ENCODE measurements at places on chromosomes 11 and 22. TPM values are rescaled to one million over a fixed set of nuclear protein-coding genes. Genes with fewer than 3 reads are reported as not detected.

DNA sequence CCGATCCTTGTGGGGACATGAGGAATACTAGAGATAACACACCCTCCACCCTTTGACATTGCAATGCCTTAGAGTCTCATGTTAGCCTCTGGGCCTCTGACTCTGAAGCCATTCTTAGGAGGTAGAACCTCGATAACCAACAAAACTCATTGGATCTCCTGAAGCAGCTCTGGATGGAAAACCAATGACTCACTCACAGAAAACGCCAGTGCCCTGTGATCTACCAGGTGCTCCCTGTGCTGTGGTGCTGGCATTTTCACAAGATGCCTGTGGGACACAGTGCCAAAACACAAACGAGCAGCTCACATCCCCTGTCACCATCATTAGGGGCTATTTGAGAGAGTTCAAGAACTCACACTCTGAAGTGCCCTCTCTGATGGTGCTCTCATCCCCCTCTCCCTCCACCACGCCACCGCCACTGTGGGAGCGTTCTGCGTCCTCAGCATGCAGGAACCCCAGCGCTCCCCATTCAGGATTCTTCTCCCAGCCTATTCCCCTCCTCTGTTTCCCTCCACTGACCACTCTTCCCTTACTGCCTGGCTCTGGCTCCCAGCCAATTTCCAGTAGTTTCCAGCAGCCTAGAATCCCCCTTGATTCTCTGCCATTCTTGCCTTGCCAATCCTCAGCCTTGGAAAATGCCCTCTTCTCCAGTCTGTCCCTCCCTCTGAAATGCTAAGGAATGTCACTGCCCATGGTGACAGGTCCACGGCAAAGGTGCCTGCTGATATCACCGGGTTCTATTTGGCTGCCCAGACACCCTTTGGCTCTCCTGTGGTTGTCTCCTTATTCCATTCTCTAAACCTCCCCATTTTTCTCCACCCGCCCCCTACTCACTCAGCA lies 4.7 kb upstream of the POLD4 start:
- no peak for DNase-seq
- H3K36me3 ChIP-seq: no peaks in the 10 kb centered on the region
- H3K4me1 ChIP-seq: peaks cover 25% of the 10 kb centered on the region
- peaks cover 21% of the 10 kb centered on the region for H3K27me3 ChIP-seq
- H3K4me3 ChIP-seq: no peak overlapping the region

DNA sequence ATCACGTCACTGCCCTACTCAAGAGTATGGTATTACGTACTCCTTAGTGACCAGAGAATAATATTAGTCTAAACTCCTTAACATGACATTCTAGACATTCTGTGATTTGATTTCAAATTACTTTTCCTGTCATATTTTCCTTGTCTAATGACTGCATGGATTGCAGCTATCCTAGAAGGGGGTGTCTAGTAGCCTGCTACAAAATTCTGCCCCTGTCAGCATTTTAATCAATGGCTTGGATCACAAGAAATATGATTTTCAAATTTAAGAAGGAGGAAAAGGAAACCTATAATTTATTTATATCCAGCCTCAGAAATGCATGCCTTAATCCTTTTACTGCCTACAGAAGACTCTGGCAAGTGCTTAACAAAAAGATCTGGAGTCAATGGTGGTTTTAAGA lies 216.8 kb downstream of the SWAP70 start:
- no peak for DNase-seq
- no peaks in the 10 kb centered on the region for H3K4me1 ChIP-seq
- H3K4me3 ChIP-seq: no peak overlapping the region
- no peaks in the 10 kb centered on the region for H3K36me3 ChIP-seq
- no peak overlapping the region for H3K27ac ChIP-seq

Gene POU2AF2
- not detected for total RNA-seq

Gene ZNF280B
- 2.5 TPM for total RNA-seq

- H3K4me1 ChIP-seq: peaks cover 8% of the 10 kb centered on the region
- DNase-seq: no peak
- H3K36me3 ChIP-seq: peaks cover 43% of the 10 kb centered on the region
- no peak overlapping the region for H3K4me3 ChIP-seq
- H3K27me3 ChIP-seq: no peaks in the 10 kb centered on the region
These were observed 5.5 kb downstream of the MRPL49 start for GRCh38 chr11:65127473-65128181.

DNA sequence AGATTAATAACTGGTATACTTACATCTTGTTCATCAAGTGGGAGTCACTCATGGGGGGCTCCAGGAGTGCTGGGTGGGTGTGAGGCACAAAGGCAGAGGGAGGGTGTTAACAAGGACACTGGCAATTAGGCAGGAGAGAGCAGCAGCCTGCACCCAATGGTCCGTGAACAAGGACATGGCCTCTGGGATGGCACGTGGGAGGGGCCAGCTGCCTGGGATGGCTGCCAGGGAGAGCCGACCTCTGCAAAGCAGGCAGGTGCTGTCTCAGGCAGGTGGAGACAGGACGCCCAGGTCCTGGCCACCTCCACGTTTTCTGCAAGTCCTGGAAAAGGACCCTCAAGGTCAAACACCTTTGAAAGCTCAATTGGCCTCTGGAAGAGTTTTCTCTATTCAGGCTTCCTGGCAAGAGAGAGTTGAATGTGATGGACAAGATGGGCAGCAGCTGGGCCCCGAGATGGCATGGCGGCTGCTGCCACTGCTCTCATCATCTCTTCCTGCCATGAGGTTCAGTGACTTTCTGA lies 257.1 kb downstream of the BUD13 start:
- peaks cover 15% of the 10 kb centered on the region for H3K4me1 ChIP-seq
- no peak overlapping the region for H3K4me3 ChIP-seq
- no peaks in the 10 kb centered on the region for H3K36me3 ChIP-seq
- DNase-seq: no peak
- H3K27ac ChIP-seq: no peak overlapping the region
- H3K27me3 ChIP-seq: peaks cover 12% of the 10 kb centered on the region

DNA sequence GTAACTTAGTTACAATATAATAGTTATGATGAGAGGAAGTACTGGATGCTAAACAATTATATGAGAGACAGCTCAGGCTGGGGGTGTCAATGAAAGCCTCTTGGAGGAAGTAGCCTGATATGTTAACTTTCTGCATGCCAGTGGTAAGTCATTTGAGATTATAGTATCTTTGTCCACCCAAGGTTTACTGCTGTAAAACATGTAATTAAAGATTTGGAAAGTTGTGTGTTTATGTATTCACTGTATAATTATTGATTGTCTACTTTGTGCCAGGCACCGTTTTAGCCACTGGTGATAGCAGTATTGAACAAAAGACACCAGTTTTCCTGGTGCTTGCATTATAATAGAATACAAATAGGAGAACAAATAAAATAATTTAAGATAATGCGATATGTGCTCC lies 624 bp upstream of the DNAJB7 start:
- H3K27ac ChIP-seq: no peak overlapping the region
- no peak overlapping the region for H3K4me3 ChIP-seq
- peaks cover 13% of the 10 kb centered on the region for H3K4me1 ChIP-seq
- DNase-seq: no peak
- H3K36me3 ChIP-seq: peaks cover 7% of the 10 kb centered on the region
- H3K27me3 ChIP-seq: no peaks in the 10 kb centered on the region

- H3K36me3 ChIP-seq: no peaks in the 10 kb centered on the region
- no peaks in the 10 kb centered on the region for H3K27me3 ChIP-seq
- no peak for DNase-seq
- no peak overlapping the region for H3K27ac ChIP-seq
- H3K4me3 ChIP-seq: no peak overlapping the region
These were observed 243.7 kb downstream of the BLID start for GRCh38 chr11:121872356-121872755.

GRCh38 chr22:26489447-26490036 lies 5.9 kb downstream of the SRRD start:
- no peak overlapping the region for H3K27ac ChIP-seq
- H3K27me3 ChIP-seq: no peaks in the 10 kb centered on the region
- DNase-seq: no peak
- H3K4me3 ChIP-seq: no peak overlapping the region
- peaks cover 40% of the 10 kb centered on the region for H3K36me3 ChIP-seq
- H3K4me1 ChIP-seq: peaks cover 31% of the 10 kb centered on the region

- H3K27ac ChIP-seq: no peak overlapping the region
- H3K4me1 ChIP-seq: peaks cover 42% of the 10 kb centered on the region
- no peak overlapping the region for H3K4me3 ChIP-seq
These were observed 14.1 kb downstream of the CAPRIN1 start for GRCh38 chr11:34065505-34066203.

DNA sequence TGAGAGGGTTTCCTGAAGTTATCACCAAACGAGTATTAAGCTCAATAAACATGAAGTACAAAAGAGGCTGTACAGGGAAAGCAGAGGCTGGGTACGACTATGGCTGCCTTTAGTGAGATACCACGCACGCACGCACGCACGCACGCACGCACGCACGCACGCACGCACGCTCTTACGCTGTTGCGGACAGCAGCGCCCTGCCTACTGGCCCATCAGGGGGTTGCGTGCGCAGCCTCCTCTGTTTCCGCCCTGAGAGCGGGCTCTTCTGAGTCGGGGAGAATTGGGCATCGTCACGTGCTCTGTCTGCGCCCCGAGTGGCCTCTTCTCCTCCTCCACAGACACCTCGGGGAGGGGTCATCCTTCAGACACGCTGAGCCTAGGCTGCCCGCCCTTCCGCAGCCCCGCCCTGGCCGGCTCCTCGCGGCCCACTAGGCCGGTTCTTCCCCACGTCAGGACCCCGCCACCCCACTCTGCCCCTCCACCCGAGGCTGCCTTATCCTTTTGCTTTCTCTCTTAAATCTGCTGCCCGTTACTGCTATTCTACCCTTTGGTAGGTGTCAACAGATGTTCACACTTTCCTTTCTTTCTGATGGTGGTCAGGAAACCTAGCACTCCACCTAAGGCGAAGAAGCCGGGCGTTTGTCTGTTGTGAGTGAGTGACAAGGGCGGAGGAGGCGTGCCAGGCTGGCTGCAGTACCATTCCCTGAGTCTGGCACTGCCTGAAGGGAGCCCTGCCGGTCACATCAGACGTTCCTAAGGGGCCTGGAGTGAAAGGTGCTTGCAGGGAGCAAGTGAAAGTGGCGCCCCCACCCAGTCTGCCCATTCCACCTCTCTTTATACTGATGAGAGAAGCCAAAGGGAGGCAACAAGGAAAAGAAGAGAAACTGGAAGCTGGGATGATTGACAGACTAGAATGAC lies 300.4 kb upstream of the B3GAT1 start:
- H3K4me3 ChIP-seq: no peak overlapping the region
- H3K27me3 ChIP-seq: peaks cover 7% of the 10 kb centered on the region
- no peaks in the 10 kb centered on the region for H3K4me1 ChIP-seq
- H3K27ac ChIP-seq: no peak overlapping the region
- DNase-seq: no peak

- H3K27me3 ChIP-seq: no peaks in the 10 kb centered on the region
- no peaks in the 10 kb centered on the region for H3K4me1 ChIP-seq
- no peak for DNase-seq
These were observed 720.1 kb downstream of the DLG2 start for GRCh38 chr11:84906995-84907394.

DNA sequence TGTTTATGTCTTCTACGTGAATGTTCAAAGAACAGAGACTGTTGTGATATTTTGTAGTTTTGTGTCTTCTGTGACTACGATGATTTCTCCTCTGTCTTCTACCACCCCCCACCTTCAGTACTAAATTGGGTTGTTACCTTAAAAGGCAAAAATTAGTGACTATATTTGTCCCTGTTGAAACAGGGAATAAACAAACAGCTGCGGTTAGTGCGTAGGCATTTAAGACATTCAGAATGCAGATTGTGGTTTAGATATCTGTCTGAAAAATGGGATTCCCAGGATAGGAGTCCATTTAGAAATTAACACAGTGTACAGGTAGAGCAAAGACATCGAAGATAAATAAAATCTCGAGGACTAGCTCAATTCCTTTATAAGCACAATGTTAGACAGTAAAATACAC lies 15.6 kb upstream of the ARHGAP42 start:
- no peaks in the 10 kb centered on the region for H3K27me3 ChIP-seq
- H3K27ac ChIP-seq: no peak overlapping the region
- H3K4me1 ChIP-seq: no peaks in the 10 kb centered on the region
- no peaks in the 10 kb centered on the region for H3K36me3 ChIP-seq
- H3K4me3 ChIP-seq: no peak overlapping the region

DNA sequence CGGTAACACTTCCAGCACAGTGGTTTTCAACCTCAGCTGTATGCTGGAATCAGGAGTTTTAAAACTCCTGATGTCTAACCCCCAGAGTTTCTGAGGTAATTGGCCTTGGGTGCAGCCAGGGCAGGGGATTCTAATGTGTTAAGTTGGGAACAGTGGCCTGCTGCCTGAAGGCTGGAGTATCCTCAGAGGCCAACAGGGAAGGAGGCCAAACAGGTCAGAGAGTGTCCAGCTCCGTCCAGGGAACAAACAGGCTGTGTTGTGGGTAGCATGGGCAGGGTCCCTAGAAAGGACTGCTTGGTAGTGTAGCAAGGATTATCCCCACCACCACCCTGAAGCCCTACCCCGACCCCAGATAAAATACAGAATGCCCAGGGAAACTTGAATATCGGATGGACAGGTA lies 10.8 kb upstream of the DAGLA start:
- no peaks in the 10 kb centered on the region for H3K4me1 ChIP-seq
- no peak overlapping the region for H3K27ac ChIP-seq
- H3K27me3 ChIP-seq: peaks cover 4% of the 10 kb centered on the region
- no peaks in the 10 kb centered on the region for H3K36me3 ChIP-seq
- no peak for DNase-seq

- H3K4me3 ChIP-seq: no peak overlapping the region
- H3K27me3 ChIP-seq: no peaks in the 10 kb centered on the region
- H3K36me3 ChIP-seq: no peaks in the 10 kb centered on the region
- no peaks in the 10 kb centered on the region for H3K4me1 ChIP-seq
- no peak overlapping the region for H3K27ac ChIP-seq
These were observed 56.1 kb downstream of the SYT9 start for GRCh38 chr11:7307836-7308235.

DNA sequence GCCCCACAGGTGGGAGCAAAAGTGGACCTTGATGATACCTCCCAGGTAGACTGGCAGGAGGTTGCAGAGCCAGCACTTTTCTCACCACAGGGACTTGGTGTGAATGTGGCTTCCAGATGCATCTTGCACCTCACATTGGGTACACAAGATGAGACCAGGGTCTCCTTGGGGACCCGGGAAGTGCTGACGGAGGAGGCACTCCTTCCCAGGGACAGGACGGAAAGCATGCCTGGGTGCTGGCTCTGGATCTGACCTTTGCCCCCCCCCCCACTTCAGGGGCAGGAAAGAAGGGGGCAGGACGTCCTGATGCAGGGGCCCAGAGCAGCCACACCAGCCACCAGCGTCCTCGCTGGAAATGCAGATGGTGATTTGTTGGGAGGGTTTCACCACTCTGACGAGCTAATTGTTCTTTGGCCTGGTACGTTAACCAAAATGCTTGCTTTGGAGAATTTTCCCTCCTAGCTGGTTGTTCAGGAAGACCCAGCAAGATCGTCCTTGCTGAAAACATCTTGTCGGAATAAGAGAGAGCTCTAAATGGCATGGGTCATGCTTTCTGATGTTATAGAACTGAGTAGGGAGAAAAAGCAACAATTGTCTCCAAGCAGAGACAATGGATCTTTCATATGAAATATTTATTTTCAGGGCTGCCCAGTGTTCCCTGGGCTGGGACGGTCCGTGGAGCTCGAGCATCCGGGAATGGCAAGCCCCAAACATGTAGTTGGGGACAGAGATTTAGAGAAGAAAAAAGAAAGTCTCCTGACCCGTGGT lies 74.4 kb upstream of the PPARA start:
- H3K36me3 ChIP-seq: peaks cover 5% of the 10 kb centered on the region
- peaks cover 18% of the 10 kb centered on the region for H3K4me1 ChIP-seq
- no peak for DNase-seq
- peaks cover 1% of the 10 kb centered on the region for H3K27me3 ChIP-seq
